ENCODE measurements at places on chromosomes 7 and 10.
A peak's percentile ranks its signal among the peaks of the same experiment; 100 is the strongest.

DNA sequence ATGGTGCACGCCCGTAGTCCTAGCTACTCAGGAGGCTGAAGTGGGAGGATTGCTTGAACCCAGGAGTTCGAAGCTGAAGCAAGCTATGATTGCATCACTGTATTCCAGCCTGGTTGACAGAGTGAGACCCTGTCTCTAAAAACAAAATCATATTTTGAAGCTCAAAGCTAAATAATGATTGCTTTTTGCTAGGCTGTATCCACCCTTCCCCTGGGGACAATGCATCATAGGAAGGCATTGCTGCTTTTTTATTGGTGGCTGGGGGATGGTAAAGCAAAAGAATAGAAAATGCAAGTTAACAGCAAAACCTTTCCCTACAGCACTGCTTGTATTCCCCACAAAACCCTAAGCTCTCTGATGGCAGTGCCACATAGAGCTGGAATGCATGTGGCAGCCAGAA is 107.5 kb upstream of the WAC start:
- DNase-seq: no peak

GRCh38 chr7:149126662-149127266 is 640 bp upstream of the ZNF425 start:
- peak; percentile 39 for DNase-seq

- no peak for DNase-seq
Observed at GRCh38 chr7:68420342-68421192, 1177.7 kb upstream of the AUTS2 start.

GRCh38 chr7:38334163-38334562 is 60.7 kb upstream of the TARP start:
- no peak for DNase-seq

DNA sequence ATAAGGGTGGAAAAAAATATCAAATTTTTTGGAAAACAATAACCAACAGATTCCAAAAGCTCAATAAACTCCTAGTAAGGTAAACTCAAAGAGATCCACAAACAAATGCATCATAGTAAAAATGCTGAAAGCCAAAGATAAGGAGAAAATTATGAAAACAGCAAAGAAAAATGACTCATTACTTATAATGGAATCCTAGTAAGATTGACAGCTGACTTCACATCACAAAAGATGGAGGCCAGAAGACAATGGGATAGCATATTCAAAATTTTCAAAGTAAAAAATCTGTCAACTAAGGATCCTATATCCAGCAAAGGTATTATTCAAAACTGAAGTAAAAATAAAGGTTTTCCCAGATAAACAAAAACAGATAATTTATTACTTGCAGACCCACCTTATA is 183.4 kb upstream of the VIPR2 start:
- no peak for DNase-seq

- DNase-seq: no peak
Observed at GRCh38 chr7:21542891-21543527, at the start of gene DNAH11. Gene DNAH11, plus strand, starts transcription at chr7:21543039. Its CDS starts 207 bp downstream, at chr7:21543246.

DNA sequence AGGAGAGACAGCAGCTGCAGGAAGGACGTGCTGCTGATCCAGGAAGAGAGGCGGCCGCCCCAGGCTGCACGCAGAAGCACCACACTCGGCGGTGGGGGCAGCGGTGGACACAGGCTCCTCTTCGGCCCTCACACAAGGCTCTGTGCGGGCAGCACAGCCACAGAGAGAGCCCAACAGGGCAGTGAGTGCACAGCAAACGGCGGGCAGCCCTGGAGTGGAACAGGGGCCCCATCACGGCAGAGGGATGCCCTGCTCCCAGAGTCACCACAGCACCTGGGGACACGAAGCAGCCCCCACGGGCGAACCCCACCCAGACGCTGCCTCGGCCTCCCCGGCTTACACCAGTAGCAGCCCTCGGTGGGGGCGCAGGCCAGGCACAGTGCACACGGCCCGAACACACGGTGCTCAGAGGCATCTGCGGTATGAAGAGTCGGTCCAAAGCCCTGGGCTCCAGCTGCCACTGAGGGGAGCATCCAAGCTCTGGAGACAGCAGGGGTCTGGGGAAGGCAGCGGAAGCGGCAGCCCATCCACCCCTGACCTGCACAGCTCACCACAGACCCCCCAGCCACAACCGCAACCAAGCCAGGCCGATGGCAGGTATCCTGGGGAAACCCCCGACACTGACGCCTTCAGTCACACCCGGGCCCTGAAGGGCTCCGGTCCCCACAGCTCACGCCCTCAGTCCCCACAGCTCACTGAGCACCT is 16.8 kb downstream of the NUDT1 start:
- DNase-seq: no peak

GRCh38 chr7:69173846-69174245 is 424.4 kb upstream of the AUTS2 start:
- no peak for DNase-seq

- DNase-seq: no peak
Observed at GRCh38 chr7:20787660-20788419, 1.2 kb upstream of the SP8 start.

DNA sequence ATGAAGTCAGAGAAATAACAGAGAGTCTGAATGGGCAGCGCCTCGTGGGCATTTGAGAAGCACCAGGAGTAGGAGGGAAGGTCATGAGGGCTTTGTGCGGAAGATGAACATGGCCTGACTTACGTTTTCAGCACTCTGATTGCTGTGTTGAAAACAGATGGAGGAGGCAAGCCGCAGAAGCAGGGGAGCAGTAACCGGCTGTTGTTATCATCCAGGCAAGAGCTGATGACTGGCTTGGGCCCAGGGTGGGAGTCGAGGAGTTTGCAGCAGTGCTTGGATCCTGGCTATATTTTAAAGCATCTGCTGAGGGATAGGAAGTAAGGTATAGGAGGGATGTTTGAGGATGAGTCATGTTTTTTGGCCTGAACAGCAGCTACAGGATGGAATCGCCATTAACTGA is 12.7 kb upstream of the PDLIM1 start:
- no peak for DNase-seq

- no peak for DNase-seq
Observed at GRCh38 chr10:97575127-97575668, 2.6 kb downstream of the ANKRD2 start.

DNA sequence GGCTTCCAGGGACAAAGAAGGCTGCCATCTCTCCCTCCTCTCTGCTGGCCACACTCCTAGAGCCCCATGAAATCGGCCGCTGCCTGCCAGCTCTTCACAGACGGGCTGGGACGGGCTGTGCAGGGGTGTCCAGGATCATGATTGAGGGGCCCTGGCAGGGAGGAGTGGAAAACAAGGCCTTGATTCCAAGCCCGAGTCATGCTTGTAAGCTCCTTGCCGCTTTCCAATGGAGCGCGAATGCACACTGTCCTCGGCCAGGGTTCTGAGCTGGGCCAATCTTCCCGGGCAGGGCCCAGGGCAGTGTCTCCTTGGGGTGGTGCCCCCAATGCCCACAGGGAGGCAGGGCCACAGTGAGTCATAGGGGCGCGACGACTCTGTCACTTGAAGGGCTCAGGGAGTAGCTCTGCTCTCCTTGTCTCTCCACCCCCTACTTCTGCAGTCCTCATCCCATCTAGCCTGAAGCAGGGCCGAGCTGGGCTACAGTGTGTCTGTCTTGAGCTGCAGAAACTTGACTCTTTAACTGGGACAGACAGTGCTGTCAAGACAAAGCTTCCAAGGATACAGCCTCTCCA is 186.2 kb upstream of the SVIL start:
- no peak for DNase-seq

Measured in activated CD4-positive, alpha-beta T cell treated with anti-CD3 and anti-CD28 coated beads for 1 hour (primary cell).